Stimulated activated CD4-positive, alpha-beta T cell treated with anti-CD3 and anti-CD28 coated beads, TNF-alpha, amount 100 ng/mL, for 1 hour (primary cell): ENCODE measurements at places on chromosomes 7 and 10.

DNA sequence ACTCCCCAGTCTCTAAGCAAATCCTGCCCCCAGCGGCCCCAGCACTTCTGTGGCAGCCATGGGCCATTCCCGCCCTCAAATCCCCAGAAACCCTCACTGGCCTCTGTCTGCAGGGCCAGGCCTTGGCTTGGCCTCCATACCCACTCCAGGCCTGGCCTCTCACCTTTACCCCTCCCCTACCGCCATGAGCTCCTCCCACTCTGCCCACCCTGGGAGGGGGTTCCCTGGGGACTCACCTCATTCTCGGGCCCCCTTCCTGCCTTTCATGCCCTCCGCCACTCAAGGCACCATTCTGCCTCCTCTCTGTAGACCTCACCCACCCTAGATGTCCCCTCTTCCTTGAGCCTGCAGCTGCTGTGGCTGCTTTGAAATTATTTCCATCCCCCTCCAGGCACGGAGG lies 41.0 kb downstream of the PRF1 start:
- DNase-seq: no peak

DNA sequence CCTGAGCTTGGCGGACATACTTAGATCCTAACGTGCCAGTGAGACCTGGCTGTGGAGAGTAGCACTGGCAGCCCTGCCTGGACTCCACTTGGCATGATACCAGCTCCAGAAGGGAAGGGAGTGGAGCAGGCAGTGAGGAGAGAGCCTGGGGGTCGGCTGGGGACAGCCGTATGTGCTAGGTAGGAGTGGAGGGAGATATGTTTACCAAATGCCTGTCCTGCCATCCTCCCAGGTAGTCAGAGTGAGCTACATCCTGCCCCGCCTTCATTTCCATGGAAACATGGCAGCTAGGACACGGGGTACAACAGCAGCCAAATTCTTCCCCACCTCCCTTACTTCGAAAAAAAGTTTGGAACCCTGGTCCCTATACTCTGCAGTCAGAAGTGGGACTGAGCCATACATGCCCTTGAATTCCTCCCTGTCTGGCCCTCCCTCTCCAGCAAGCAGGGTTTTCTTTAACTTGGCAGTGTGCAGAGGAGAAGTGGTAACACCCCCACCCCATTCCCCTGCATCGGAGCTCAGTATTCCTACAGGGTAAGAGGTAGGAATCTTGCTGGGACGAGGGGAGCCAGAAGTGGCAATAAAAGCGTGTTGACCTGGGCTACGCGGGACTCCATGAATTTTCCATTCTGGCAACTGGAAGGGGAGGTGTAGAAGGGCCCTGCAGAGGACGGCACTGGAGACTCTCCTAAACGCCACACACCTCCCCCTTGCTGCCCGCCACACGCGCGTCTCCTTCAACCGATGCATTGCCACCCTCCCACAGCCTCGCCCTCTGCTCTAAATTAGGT lies 20.0 kb upstream of the SMO start:
- no peak for DNase-seq

GRCh38 chr7:329691-330281 lies 39.8 kb downstream of the FOXL3 start:
- DNase-seq: no peak

DNA sequence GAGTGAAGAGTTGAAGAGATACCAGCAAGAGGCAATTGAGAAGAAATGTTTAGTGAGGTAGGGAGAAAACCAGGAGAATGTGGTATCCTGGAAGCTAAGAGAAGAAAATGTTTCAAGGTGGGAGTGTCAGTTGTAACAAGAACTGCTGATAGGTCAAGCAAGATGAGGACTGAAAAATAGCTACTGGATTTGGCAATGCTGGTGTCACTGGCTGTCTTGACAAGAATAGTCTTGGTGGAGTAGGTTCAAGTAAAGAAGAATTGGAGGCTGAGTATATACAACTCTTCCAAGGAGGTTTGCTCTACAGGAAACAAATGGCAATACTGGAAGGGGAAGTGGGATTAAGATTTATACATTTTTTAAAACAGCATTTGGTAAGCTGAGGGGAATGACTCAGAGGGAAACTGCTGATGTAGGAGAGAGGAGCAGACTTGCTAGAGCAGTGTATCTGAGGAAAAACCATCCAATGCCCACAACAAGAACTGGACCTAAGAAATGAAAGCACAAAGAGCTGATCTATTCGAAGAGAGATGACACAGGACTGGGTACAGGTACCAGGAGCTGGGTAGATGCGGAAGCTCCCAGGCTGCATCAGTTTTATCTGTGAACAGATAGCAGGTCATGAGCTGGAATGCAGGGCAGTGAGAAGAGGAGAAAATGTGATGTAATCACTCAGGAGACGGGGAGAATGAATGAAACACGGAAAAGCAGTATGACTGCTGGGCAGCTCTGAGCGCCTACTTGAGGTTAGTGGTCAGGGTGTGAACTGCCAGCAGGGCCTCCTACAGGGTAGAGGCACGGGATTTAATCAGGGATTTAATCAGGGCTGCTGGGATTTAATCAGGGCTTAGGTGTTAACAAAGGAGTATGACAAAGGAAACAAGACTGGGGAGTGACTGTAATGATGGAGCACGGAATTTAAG lies 34.5 kb downstream of the FAM25A start:
- no peak for DNase-seq

- DNase-seq: no peak
Measured at GRCh38 chr10:1241322-1241890, 185.2 kb downstream of the WDR37 start.
